Right atrium auricular region (tissue), 2 donors: ENCODE measurements at places on chromosomes 5 and 9. TPM values are rescaled to one million over a fixed set of nuclear protein-coding genes. Genes with fewer than 3 reads are reported as not detected.

The TAF1L gene
- total RNA-seq: not detected

The LRRC19 gene
- not detected for total RNA-seq

The THBS4 gene
- 8.5 TPM for total RNA-seq

The C9orf153 gene
- 0.28 TPM for total RNA-seq

The SH2D3C gene
- total RNA-seq: 11.5 TPM

The CSF1R gene
- 24.6 TPM for total RNA-seq

The TMEM174 gene
- total RNA-seq: not detected

The PCDHB2 gene
- 1.8 TPM for total RNA-seq

DNA sequence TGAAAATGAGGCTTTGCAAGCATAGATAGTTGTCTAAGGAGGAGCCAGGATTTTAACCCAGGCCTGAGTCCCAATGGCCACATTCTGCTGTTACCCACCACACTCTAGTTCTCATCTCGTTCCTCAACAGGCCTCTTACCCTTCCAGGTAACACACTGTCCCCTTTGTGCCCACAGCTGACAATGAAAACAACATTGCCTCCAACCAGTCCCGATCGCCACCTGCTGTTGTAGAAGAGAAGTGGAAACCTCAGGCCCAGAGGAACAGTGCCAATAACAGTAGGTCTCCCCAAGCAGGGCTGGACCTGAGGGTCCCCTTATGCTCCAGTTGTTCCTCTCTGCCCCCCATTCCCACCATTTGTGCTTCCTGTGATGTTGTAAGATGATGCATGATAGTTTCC lies 30.4 kb downstream of the AMBP start:
- no peak overlapping the region for H3K4me3 ChIP-seq
- H3K36me3 ChIP-seq: peaks cover 24% of the 10 kb centered on the region
- peak; percentile 42 for DNase-seq
- H3K27me3 ChIP-seq: no peaks in the 10 kb centered on the region
- H3K4me1 ChIP-seq: no peaks in the 10 kb centered on the region

- H3K36me3 ChIP-seq: no peaks in the 10 kb centered on the region
- peaks cover 11% of the 10 kb centered on the region for H3K4me1 ChIP-seq
- no peak overlapping the region for H3K27ac ChIP-seq
- H3K27me3 ChIP-seq: no peaks in the 10 kb centered on the region
- H3K4me3 ChIP-seq: no peak overlapping the region
- no peak for DNase-seq
These were observed 112.5 kb downstream of the HMHB1 start for GRCh38 chr5:143924311-143924978.

DNA sequence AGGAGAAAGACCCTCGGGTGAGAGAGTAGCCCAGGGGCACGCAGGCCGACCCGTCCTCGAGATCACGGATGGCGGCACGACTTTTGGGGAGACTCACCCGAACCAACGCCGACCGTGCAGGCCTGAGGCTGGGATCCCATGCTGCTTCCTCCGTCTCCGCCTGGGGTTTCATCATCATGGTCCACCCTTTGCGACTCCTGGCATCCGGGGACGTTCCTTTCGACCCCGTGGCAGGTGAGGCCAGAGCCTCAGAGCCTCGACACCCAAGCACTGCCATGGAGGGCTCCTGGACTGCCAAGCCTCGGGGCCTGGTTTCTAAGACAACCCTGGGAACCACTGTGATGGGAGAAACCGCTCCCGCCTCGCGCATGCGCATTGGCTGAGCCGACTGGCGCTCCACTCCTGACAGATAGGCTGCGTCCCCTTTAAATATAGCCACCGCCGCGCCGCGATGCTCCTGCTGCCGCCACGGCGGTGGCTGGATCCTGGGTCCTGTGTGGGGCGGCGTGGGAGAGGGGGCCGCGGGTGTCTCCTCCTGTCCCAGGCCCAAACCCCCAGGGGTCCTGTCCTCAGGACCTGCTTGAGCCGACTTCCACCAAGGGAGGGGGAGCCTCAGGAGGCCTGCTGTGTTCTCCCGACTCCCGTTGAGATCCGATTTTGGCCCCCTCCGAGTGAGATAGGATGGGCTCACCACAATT lies 481.6 kb downstream of the SPATA31A7 start:
- H3K4me1 ChIP-seq: no peaks in the 10 kb centered on the region
- H3K27ac ChIP-seq: no peak overlapping the region
- no peak overlapping the region for H3K4me3 ChIP-seq
- H3K27me3 ChIP-seq: no peaks in the 10 kb centered on the region

DNA sequence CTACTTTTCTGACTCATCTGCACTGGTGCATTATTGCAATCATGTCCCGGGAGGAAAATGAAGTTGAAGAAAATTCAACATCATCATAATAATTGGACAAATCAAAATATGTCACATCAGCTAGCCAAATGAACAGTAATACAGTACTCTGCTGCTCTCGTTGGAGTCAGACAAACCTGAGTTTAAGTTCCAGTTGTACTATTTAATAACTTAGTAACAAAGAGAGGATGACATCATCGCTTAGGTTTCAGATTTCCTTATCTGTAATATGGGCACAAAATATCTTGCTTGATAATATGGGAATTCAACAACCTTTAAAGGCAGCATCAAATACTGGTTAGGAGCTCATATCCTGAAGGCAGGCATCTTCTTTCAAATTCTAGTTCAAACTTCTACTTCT lies 1248.9 kb upstream of the ACO1 start:
- no peak overlapping the region for H3K4me3 ChIP-seq
- no peaks in the 10 kb centered on the region for H3K36me3 ChIP-seq
- DNase-seq: no peak
- no peaks in the 10 kb centered on the region for H3K27me3 ChIP-seq

DNA sequence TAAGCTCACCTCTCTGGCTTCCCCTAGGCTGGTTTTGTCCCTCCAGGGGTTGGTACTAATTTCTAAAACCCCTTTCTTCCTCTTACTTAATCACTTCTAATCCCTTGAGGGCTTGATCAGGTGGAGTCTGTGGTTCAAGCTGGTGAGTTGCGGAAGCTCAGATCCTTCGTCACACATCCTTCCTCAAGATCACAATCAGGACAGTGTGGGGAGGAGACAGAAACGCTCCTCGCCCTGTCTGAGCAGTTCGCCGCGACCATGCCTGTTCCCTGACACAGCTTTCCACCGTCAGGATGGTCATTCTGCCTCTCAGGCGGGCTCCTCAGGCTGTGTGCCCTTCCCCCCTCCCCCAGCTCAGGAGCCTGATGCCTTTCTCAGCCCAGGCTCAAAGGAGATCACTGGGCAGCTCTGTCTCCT lies 24.3 kb downstream of the CPLX2 start:
- no peaks in the 10 kb centered on the region for H3K36me3 ChIP-seq
- no peak overlapping the region for H3K27ac ChIP-seq
- H3K27me3 ChIP-seq: no peaks in the 10 kb centered on the region
- H3K4me3 ChIP-seq: no peak overlapping the region
- DNase-seq: no peak

DNA sequence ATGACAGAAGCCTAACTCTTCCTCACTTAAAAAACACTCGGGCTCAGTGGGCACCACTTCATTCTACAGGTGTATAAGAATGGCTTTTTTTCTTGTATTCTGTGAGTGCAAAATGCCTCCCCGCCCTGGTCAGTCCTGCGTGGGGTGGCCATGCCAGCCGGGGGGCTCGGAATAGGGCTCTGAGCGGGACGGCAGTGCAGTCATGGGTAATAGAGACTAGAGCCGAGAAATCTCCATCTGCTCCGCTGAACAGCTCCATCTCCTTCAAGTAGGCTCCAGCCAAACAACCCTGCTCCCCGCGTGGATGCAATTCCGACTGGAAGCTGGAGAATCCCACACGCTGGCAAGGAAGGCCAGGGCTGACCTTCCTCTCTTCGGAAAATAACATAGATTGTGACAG lies 317.0 kb upstream of the IRX4 start:
- H3K27me3 ChIP-seq: no peaks in the 10 kb centered on the region
- no peak for DNase-seq
- no peak overlapping the region for H3K27ac ChIP-seq
- no peaks in the 10 kb centered on the region for H3K36me3 ChIP-seq
- no peaks in the 10 kb centered on the region for H3K4me1 ChIP-seq

- peak overlapping the region; percentile 76 for H3K27ac ChIP-seq
- H3K36me3 ChIP-seq: no peaks in the 10 kb centered on the region
- peaks cover 45% of the 10 kb centered on the region for H3K4me1 ChIP-seq
- DNase-seq: no peak
- no peak overlapping the region for H3K4me3 ChIP-seq
These were observed 249.2 kb upstream of the KLF4 start for GRCh38 chr9:107738789-107739188.

DNA sequence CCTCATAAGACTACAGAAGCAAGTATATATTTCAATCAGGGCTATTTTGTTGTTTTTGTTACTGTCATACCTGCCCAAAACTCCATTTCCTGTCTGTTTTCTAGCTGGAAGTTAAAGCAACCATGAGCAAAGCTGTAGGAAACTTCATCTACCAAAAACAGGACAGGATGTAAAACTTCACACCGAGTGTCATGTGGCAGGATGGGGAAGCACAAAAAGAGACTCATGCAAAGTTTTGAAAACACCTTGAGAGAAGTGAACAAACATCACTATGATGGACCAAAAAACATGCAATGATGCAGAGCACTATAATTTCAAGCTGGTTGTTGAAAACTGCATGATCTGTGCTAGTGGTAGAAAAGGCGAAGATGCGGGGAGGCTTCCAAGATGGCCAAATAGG lies 6.3 kb upstream of the GZMA start:
- H3K27me3 ChIP-seq: no peaks in the 10 kb centered on the region
- no peak overlapping the region for H3K4me3 ChIP-seq
- H3K4me1 ChIP-seq: no peaks in the 10 kb centered on the region
- no peak overlapping the region for H3K27ac ChIP-seq
- no peaks in the 10 kb centered on the region for H3K36me3 ChIP-seq

- no peak overlapping the region for H3K4me3 ChIP-seq
- no peaks in the 10 kb centered on the region for H3K27me3 ChIP-seq
- no peak for DNase-seq
- H3K36me3 ChIP-seq: no peaks in the 10 kb centered on the region
These were observed 67.6 kb downstream of the TLE4 start for GRCh38 chr9:79639354-79639753.

- no peaks in the 10 kb centered on the region for H3K36me3 ChIP-seq
- no peak overlapping the region for H3K4me3 ChIP-seq
- peak overlapping the region; percentile 74 for H3K27ac ChIP-seq
- no peaks in the 10 kb centered on the region for H3K27me3 ChIP-seq
- no peaks in the 10 kb centered on the region for H3K4me1 ChIP-seq
These were observed 43.8 kb downstream of the ANKRD33B start for GRCh38 chr5:10607666-10608073.

- H3K27me3 ChIP-seq: no peaks in the 10 kb centered on the region
- H3K27ac ChIP-seq: no peak overlapping the region
- no peak overlapping the region for H3K4me3 ChIP-seq
- no peak for DNase-seq
These were observed 7.6 kb upstream of the GRPEL2 start for GRCh38 chr5:149337736-149338135.

GRCh38 chr5:113128082-113128481 lies 151.5 kb downstream of the DCP2 start:
- H3K4me3 ChIP-seq: no peak overlapping the region
- H3K27me3 ChIP-seq: no peaks in the 10 kb centered on the region
- no peak overlapping the region for H3K27ac ChIP-seq
- H3K36me3 ChIP-seq: no peaks in the 10 kb centered on the region

GRCh38 chr9:70481471-70481870 lies 67.0 kb upstream of the KLF9 start:
- no peaks in the 10 kb centered on the region for H3K4me1 ChIP-seq
- no peak overlapping the region for H3K4me3 ChIP-seq
- no peak for DNase-seq
- H3K27ac ChIP-seq: peak overlapping the region; percentile 90
- H3K36me3 ChIP-seq: no peaks in the 10 kb centered on the region

- H3K27me3 ChIP-seq: no peaks in the 10 kb centered on the region
- H3K27ac ChIP-seq: no peak overlapping the region
- DNase-seq: no peak
These were observed 31.1 kb downstream of the MRPS27 start for GRCh38 chr5:72288924-72289323.

DNA sequence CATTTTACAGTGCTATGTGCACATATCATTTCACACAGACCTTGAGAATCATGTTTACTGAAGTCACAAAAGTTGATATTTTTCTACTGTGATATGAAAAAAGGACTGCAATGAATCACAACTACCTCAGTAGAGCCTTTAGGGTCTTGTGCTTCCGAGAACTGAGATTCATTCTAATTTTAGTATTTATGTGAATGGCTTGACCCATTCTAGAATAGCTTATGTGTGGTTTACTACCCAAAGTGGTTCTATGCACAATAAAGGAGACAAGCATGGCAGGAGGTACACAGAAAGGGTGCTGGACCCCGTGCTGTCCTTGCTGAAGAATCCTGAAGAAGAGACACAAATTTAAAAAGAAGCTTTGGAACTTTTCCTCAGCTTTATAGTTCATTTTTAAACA lies 28.2 kb downstream of the MEF2C start:
- DNase-seq: no peak
- H3K4me3 ChIP-seq: no peak overlapping the region
- H3K27me3 ChIP-seq: no peaks in the 10 kb centered on the region
- no peak overlapping the region for H3K27ac ChIP-seq
- no peaks in the 10 kb centered on the region for H3K4me1 ChIP-seq
- H3K36me3 ChIP-seq: no peaks in the 10 kb centered on the region

DNA sequence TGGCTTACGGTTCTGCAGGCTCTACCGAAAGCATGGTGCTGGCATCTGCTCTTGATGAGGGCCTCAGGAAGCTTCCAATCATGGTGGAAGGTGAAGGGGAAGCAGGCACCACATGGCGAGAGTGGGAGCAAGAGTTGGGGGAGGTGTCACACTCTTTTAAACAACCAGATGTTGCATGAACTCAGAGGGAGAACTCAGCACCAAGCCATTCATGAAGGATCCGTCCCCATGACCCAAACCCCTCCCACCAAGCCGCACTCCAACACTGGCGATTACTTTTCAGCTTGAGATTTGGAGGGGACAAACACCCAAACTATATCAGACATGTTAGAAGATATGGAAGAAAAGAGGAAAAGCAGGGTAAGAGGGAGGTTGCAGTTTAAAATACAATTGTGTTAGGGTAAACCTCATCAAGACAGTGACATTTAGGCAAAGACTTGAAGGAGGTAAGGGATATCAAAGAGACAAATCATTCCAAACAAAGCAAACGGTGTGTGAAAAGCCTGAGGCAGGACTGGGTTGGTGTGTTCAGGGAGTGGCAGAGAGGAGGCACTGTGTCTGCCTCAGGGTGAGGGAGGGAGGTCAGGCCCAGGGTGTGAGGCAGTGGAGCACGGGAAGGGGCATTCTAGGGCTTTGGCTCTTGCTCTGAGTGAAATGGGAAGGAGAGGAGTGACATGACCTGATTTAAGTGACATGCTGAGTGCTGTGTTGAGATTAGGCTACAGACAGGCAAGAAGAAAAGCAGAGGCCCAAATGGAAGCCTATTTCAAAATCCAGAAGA lies 80.9 kb downstream of the SREK1 start:
- H3K4me3 ChIP-seq: no peak overlapping the region
- H3K27ac ChIP-seq: no peak overlapping the region
- H3K27me3 ChIP-seq: no peaks in the 10 kb centered on the region
- no peaks in the 10 kb centered on the region for H3K36me3 ChIP-seq
- DNase-seq: no peak

GRCh38 chr5:90134381-90134780 lies 275.2 kb downstream of the CETN3 start:
- no peak for DNase-seq
- H3K27ac ChIP-seq: peak overlapping the region; percentile 45

- no peak overlapping the region for H3K4me3 ChIP-seq
- H3K4me1 ChIP-seq: no peaks in the 10 kb centered on the region
- H3K36me3 ChIP-seq: no peaks in the 10 kb centered on the region
- no peak overlapping the region for H3K27ac ChIP-seq
These were observed 484.9 kb downstream of the BNC2 start for GRCh38 chr9:16385590-16385989.
